NCI-H2107 (cell line): ENCODE measurements at places on chromosomes 1 and 21.

DNA sequence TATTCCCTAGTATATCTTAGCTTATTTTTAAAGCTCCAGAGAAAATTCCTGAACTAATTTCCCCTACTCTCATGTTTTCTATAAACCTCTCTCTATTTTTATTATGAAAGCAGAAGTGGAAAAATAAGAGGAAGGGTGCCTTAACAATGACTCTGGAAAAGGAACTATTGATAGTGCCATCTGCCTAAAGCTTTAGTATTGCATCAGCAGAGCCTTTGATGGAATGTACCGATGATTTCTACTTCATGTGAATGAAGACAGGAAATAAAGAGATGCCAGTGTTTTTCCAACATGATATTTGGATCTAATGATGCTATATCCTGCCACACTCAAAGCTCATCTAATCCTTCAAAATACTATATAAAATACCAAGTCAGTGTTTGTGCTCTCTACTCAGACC is 35.1 kb downstream of the TNFSF18 start:
- DNase-seq = no peak

GRCh38 chr1:118928739-118929554 is 59.2 kb downstream of the TBX15 start:
- no peak for DNase-seq

DNA sequence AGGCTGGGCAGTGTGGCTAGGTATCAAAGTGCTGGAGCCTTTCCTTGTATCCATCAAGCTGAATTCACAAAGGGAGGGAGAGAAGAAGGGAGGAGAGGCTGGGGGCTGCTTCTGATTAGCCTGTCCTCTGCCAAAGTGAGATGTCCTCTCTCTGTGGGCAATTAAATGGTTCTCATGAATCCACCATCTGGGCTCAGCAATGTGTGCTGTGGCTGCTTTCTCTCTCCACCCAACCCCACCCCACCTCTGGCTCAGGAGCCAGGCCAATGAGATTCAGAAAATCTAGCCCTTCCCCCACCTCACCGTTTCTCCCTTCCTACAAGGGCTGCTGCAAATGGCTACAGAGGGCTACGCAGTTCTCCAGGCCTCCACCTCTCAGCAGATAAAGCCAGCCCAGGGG is 154.6 kb downstream of the TENT5C start:
- DNase-seq = no peak

- no peak for DNase-seq
Measured at GRCh38 chr1:76833151-76833550, 34.1 kb upstream of the ST6GALNAC5 start.

GRCh38 chr1:22320587-22321344 is 130.9 kb upstream of the ZBTB40 start:
- DNase-seq = no peak

DNA sequence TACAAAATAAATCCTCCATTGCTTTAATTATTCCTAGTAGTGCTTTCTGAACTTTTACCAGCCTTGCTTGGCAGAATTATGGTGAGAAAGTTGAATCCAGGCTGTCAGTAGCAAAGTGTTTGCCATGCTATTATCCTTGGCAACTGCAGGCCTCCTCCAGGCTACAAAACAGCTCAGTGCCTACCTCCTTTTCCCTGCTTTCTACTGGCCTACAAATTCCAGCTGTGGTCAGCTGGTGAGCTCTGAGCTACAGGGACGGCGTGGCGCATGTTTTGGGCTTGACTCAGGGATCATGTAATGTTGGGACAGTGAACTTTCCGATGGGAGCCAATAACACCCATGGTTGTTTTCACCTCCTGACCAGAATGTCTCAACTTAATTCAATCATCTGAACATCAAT is 456.1 kb upstream of the ADAMTS5 start:
- DNase-seq = no peak
